AG08396 (cell line): ENCODE measurements at places on chromosomes 11 and 22.

DNA sequence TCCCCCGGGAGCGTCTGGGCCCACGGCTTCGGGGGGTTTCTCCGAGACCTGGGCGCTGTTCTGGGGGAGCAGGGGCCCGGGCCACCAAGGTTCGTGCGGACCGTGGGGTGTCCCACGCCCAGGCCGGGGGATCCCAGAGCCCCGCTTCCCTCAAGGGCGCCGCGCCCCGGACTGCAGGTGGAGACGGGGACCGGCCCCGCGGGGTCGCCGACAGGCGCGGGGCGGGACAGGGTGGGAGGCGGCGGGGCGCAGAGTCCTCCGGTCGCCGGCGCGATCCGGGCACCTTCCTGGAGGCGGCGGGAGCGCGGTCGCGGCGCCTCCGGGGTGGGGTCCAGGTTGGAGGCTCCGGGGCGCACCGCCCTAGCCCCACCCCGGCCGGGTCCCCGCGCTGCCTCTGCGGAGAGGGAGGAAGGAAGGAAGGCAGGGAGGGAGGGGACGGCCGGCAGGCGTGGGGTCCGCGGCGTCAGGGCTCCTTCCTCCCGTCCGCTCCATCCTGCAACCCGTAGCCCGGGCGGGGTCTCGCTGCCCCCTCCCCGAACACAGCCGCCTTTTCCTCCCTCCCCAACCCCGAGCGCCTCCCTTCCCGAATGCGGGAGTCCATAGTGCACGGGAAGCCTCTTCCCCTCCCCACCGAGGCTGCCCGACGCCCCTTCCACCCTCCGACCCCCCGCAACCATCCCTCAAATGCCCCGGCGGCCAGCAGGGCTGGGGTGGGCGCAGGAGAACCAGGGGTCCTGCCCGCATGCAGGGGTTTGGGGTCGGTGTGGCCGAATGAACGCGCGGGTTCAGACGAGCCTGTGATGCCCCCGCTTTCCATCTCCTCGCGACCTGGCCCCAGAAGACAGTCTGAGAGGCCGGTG is 4.3 kb upstream of the ZBED4 start:
- no peak for DNase-seq

GRCh38 chr11:35943309-35943708 is 553 bp upstream of the LDLRAD3 start:
- DNase-seq = no peak

DNA sequence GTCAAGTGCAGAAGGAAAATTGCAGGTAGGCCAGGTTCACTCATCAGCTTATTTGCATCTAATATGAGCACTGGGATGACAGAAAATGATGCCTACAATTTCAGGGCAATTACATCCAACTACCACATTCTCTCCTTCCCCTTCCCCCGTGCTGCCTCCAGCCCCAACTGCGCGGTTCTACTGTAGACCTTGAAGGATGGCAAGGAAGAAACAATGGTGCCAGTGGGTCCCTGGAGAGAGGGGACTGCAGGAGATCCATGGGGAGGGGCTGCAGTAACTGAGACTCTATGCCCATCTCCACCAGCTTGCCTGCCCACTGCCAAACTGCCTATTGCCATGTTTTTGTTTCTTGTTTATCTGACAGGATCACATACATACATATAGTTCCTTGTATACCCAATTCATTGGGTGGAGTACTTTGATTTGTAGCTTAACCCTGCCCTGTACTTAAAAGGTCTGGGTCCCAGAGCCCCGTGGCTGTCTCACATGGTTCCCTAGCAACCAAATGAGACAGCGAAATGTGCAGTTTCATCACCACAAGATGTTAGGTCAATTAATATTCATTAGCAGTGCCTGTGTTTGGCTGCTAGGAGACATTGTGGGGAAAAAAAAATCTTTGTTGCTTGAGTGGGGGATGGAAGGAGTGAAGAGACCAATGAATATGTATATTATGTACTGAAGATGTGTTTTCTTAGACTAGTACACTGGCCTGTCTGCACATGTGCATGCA is 253.5 kb upstream of the PLET1 start:
- DNase-seq = no peak

DNA sequence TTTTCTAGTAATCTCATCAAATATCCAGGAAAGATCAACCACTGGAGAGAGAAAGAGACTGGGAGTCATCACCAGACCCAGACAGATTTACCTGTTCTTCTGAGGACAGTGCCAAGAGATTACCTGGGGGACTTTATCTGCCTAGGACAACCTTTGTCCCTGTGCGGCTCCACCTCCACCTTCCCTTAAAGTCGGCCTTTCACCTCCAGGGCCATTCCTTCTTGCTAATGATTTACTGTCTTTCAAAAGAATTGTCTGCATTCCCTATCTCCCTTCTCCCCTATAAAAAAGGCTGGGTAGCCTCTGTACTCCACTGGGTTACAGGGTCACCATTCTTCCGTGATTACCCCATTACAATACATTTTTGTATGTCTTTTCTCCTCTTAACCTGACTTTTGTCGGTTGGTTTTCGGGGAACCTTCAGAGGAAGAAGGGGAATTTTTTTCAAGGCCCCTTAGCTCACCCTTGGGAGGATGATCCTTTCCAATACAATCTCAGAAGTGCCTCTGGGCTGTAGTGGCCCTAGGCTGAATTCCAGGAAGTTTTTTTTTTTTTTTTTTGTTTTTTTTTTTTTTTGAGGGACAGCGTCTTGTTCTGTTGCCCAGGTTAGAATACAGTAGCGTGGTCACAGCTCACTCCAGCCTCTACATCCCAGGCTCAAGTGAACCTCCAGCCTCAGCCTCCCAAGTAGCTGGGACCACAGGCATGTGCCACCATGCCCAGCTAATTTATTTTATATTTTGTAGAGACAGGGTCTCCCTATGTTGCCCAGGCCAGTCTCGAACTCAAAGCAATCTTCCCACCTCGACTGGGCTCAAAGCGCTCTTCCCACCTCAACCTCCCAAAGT is 1.5 kb upstream of the HMOX1 start:
- no peak for DNase-seq

GRCh38 chr11:102592634-102593581 is 32.2 kb downstream of the MMP20 start:
- DNase-seq = no peak

GRCh38 chr11:44248109-44248508 is 61.8 kb downstream of the ALX4 start:
- DNase-seq = no peak

- no peak for DNase-seq
Measured at GRCh38 chr22:21708960-21709359, 26.6 kb downstream of the YPEL1 start.

DNA sequence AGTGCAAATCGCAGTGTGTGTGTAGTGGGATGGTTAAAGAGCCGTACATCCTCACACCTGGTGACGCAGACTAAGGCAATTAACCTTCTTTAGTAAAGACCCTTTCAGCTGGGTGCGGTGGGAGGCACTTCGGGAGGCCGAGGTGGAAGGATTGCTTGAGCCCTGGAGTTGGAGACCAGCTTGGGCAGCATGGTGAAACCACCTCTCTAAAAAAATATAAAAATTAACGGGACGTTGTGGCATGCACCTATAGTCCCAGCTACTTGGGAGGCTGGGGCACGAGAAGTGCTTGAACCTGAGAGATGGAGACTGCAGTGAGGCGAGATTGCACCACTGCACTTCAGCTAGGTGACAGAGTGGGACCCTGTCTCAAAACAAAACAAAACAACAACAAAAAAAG is 31.5 kb downstream of the ZBTB16 start:
- no peak for DNase-seq

DNA sequence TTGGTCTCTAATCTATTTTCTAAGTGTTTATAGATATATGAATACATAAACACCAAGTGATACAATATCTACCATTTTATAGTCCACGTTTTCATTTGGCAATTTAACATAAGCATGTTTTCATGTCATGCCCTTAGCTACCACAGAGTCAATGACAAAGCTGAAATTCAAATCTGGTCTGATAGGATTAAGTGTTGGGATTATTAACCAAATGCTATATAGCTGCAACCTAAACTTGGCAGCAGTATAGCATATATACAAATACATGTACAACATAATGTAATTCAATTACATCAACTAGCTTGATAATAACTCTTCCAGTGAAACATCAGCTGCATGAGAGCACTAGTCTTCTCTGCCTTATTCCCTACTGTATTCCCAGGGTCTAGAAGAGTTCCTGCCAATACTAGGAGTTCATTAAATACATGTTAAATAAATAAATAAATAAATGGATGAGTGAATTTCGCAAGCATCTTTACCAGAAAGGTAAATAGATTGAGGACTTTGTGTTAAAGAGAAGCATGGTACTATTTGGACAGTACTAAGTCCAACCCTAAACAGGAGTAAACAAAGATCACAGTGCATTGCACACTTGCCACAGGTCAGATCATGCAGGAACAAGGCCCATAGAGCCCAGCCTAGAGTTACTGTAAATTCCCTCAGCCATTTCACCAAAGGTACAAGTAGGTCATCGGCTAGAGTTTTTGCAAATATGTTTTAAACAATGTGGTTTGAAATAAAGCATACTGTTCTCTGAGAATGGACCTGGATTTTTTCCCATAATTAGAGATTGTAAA is 12.8 kb downstream of the SAA4 start:
- no peak for DNase-seq

GRCh38 chr11:58395581-58395980 is 11.1 kb downstream of the OR5B3 start:
- DNase-seq = no peak

DNA sequence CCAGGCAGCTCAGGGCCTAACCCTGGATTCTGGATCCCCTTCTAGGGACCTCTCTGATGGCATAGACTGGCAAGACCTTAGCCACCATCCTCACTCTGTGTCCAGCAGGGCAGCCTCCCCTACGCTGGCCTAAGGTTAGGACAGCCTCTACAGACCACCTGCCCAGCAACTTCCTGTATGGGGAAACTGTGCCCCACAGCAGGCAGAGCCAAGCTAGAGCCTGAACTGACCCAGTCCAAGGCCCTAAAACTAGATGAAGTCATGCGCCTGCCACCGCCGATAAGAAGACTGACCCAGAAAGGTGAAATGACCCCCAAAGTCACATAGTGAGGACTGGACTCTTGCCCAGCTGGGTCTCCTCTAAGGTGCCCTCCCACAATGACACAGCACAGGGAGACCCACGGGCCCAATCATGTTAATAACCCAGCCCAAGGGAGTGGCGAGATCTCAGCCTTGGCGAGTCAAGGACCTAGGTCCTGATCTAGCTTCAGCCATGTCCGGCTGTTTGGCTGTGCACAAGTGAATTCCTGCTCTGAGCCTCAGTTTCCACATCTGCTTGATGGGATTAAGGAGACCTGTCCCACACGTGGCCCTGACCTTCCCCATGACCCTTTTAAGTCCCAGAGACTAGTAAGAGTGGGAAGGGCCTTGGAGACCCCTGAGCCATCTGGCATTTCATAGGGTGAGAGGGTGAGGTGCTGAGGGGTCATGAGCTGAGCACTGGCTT is 17.6 kb downstream of the STARD10 start:
- DNase-seq = no peak
